Body of pancreas (tissue), 4 donors: ENCODE measurements at places on chromosomes 1 and 21.

DNA sequence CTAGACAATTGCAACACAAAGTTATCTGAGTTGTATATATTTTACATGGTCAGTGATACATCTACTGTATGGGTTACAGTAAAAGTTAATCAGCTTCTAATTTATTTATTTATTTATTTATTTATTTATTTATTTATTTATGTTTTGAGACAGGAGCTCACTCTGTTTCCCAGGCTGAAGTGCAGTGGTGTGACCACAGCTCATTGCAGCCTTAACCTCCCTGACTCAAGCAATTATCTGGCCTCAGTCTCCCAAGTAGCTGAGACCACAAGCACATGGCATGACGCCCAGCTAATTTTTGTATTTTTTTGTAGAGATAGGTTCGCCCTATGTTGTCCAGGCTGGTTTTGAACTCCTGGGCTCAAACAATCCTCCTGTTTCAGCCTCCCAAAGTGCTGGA, 241.6 kb downstream of the PTPRC start:
- DNase-seq = no peak

DNA sequence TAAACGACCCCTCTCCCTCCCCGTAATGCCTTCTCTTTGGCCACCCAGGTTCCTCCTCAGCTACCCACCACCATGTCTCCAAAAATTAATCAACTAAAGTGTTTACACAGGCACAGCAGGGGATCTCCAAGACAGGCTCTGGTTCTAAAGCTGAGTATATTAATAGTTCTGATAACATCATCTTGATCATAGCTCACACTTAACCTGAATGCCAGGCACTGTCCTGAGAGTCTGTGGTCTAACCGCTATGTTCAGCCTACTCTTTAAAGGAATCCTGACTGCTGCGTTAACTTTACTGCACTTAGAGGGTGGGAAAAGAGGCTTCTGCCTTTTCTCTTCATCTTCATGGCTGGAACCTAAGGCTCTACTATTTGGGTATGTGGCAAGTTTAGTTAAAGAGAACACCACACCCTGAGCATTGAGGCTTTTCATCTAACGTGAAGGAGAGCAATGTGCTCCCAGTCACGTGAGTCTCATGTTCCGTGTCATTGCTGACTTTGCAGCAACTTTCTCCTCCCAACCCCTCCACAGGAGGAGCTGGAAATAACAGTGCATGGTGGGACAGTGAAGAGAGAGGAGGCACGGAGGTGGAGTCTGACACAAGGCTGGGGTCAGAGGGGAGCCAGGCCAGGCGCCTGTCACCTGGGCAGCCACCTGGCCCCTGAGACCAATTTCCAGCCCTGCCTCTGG, 86.4 kb downstream of the FAM78B start:
- no peak for DNase-seq

DNA sequence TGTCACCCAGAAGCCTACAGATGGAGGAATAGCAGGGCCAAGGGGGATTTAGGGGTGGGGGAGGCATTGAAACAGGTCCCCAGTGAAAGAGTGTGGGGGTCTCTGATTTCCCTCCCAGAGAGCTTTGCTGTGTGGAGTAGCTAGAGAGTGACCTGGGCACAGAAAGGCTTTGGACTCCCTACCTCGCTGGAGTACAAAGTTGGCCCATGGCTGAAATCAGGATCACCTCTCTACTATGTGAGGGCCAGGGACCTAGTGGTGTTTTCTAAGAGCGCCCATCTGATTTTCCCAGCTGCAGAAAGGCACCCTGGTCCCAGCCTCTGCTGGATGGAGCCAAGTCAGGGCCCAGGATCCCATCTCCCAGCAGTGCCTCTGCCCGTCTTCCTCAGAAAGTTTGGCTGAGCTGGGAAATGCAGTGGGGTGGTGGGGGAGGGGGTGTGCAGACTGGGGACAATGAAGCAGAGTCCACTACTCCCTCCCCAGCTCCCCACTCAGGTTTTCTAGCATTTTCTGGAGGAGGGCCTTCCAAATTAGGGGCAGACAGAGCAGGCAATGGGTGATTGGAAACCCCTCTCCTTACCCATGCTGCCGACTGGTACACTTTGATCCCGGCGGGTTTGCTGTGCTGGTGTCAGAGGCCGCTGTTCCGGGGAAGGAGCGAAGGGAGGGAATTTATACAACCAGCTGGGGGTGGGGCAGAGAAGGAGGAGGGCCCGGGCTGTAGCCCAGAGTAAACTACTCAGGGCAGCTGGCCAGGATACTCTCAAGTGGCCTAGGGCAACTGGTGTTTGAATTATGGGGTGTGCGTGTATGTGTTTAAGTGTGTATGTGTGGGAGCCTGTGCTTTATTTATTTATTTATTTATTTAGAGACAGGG, at the start of gene SELENBP1:
TSS of gene SELENBP1 (minus strand) at position 648 of the 877 bp plus-strand sequence. CDS start at position 584, 64 bp downstream.
- DNase-seq = peak; percentile 97

DNA sequence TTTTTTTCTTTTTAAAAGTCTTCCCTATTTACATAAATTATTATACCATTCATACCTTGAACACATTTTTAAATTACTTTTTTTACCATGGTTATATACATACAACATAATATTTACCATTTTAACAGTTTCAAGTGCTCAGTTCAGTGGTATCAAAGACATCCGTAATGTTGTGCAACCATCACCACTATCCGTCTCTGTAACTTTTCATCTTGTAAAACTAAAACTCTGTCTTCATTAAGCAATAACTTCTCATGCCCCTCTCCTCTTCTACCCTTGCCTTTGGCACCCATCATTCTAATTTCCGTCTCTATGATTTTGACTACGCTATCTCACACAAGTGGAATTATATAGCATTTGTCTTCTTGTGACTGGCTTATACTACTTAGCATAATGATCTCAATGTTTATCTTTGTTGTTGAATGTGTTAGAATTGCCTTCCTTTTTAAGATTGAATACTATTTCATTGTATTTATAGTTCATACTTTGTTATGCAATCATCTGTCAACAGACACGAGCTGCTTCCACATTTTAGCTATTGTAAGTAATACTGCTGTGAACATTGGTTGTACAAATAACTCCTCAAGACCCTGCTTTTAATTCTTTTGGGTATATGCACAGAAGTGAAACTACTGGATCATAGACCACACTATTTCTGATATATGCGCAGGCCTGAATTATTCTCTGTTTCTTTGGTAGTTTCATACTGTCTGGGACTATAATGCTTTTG, 689.5 kb upstream of the NCAM2 start:
- DNase-seq = no peak

DNA sequence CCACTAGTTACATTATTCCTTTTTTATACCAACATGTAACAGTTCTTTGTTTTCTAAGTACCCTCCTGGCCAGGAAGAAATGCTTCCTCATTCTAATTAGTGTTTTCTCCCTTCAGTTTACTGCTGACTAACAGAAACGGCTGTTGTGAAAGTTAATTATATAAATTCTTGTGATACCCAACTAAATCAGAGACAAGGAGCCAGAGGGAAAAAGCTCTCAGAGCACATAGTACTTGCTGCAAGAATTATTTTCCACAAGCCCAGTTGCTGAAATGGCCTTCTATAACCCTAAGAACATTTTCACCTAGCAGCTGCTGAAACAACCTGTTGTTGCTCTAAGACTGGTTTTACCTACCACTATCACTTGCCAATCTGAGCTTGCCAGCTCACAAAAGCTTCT, 82.4 kb downstream of the FAF1 start:
- no peak for DNase-seq

DNA sequence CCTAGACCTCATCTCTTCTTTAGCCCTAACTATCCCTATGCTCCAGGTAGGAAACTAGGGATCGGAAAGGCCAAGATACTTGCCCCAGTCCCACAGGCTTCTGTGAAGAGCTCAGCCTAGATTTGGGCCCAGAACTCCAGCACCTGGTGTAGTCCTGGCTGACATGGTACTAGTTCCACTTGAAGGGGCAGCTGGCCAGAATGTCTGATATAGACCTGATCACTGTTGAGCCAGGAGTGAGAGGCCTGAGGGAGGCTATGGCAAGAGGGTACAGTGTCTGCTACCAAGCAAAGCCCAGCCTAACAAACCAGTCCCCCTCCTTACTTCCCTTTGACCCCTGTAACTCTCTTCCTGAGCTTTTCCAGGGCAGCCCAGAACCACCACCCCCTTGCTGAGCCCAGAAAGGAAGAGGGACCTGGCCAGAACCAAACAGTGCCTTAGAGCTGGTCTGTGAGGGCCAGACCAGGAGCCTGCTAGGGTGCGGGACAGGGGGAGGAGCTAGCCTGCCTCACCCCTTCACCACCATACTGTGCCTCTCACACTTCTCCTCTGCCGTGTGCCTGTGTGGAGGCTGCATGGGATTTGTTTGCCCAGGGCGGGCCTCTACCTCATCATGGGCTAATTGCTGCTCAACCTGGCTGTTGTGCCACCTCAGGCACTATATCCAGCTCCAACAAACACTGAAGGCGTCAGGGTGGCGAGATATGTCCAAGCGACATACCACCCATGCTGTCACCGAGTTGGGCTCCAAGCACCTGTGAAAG, 10.9 kb downstream of the POMGNT1 start:
- DNase-seq = no peak

DNA sequence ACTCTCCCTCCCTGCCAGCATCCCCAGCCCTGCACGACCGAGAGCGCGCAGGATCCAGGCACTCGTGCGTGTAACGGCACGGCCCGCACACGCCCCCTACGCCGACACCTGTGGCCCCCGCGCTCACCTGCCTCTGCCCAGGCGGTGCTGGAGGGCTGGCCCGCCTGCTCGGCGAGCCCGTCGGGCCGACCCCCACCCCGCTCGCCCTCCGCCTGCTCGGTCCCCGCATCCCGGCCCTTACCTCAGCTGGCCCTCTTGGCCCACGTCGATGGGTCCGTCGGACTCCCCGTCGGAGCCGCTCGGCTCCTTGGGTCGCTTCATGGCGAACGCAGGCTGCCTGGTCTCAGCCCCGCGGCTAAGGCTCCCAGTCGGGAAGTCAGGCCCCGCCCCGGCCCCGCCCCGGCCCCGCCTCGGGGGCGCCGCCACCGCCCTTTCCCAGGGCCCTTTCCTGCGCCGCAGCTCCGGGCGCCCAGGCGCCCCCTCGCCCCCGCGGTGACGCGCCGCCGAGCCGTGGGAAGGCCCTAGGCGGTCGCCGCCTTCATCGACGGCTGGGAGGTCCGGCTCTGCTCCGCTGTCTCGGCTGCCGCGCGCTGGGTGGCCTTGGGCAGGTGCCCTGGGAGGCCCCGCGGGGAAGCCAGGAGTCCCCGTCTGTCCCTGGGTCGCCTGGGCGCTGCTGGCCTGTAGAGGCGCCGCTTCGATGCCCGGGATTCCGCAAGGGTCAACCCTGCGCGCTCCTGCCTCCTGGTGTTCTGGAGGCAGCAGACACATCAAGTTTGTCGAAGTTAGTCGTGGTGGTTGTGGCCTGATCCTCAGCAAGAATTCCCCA, at the start of gene HEYL:
TSS of gene HEYL (minus strand) at position 339 of the 826 bp plus-strand sequence. CDS start at position 321, 18 bp downstream.
- peak; percentile 92 for DNase-seq

DNA sequence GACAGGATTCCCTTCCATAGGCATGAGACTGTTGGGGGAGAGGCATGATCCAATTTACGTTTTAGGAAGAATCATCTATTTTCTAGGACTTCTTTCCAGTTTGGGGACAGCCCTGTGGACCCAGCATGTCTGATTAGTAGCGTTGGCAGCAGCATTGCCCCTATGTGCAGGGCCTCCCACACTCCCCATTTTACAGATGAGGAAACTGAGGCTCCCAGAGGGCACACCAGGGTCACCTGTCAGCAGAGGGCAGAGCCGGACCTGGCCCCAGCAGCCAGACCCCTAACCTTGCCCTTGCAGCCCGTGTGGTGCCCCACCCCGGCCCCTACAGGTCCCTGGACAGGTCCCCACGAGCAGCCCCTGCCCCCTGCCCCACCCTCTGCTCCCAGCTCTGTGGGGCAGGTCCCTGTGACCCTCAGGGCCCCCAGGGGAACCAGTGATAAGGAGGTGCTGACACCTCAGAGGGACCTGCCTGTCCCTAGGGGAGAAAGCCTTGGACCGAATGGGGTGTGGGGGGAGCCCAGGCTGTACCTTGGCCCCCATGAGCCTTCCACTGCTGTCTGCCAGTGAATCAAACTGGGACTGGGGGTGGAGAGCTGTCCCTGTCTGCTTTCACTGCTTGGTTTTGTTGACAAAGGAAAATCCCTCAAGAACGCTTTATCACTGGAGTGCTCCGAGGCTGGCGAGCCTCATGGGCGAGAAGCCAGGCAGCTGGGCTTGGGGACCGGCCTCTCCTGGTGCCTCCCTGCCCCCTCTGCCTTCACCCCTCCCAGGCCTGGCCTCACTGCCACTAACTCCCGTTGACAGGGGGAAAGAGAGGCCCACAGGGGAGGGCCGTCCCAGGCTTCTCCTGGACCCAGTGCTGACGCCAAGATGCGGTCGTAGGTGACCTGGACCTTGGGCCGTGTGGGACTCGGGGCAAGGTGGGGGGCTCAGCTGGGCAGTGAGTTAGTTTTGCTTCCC, 39.4 kb upstream of the CCDC27 start:
- DNase-seq = no peak

DNA sequence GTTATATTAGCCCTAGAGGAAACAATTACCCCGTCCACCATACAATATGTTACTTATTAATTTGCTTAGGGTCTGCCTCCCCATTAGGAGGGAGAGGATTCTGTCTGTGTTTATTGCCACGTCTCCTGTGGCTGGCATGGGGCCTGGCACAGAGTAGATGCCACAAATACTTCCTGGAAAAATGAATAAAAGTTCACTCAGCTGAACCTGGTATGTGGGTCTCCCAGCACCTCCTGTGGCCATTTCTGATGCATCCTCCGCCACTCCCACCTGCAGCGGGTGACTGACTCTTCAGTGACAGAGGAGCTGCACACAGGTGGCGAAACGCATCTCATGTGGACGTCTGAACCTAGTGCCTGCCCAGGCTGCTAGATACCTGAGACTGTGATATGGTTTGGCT, 112.7 kb downstream of the CLIC6 start:
- DNase-seq = peak; percentile 17

DNA sequence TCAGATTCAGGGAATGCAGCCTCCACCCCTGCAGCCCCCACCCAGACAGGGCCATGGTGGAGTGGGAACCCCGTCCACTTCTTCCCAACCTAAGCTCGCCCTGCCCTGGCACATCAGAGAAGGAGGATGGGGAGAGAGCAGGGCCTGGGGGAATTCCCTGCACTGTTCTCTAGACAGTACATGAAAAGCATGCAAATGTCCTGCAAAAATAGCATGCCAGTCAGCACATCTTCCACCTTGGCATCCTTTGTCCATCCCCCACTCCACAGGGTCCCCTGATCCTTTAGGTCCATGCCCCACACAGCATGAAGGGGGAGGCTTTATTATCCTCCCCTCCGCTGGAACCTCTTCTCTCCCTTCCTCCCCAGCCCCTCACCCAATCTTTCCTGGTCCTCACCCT, 35.0 kb upstream of the RD3 start:
- no peak for DNase-seq

GRCh38 chr1:94736549-94736948, 83.6 kb upstream of the SLC44A3 start:
- DNase-seq = no peak

GRCh38 chr1:58075188-58075578, 471.3 kb downstream of the OMA1 start:
- no peak for DNase-seq

GRCh38 chr1:108079440-108080025, 114.6 kb upstream of the VAV3 start:
- DNase-seq = no peak

DNA sequence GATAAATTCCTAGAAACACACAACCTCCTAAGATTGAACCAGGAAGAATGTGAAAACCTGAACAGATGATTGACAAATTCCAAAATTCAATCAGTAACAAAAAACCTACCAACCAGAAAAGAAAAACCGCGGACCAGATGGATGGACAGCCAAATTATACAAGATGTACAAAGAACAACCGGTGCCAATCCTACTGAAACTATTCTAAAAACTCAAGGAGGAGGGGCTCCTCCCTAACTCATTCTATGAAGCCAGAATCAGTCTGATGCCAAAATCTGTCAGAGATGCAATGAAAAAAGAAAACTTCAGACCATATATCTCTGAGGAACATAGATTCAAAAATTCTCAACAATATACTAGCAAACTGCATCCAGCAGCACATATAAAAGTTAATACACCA, 262.4 kb upstream of the DAB1 start:
- no peak for DNase-seq
